ENCODE measurements at places on chromosomes 4 and X.

DNA sequence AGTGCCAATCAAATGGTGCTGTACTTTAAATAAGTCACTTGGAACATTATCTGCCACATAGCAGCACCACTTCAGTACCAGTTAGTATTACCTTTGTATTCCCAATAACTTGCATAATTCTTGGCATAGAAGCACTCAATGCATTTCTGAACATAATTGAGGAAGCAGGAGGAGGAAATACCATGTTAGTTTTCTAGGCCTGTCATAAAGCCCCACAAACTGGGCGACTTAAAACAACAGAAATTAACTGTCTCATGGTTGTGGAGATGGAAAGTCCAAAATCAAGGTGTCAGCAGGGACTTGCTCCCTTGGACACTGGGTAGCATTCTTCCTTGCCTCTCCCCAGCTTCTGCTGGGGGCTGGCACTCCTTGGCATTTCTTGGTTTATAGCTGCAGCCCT lies 296.2 kb downstream of the HS3ST1 start:
- DNase-seq: no peak

- no peak for DNase-seq
Observed at GRCh38 chr4:89410687-89411086, 103.1 kb upstream of the GPRIN3 start.

GRCh38 chr4:123159479-123159878 lies 237.1 kb upstream of the NUDT6 start:
- DNase-seq: no peak

GRCh38 chr4:74042681-74043080 lies 4.2 kb upstream of the CXCL3 start:
- no peak for DNase-seq

DNA sequence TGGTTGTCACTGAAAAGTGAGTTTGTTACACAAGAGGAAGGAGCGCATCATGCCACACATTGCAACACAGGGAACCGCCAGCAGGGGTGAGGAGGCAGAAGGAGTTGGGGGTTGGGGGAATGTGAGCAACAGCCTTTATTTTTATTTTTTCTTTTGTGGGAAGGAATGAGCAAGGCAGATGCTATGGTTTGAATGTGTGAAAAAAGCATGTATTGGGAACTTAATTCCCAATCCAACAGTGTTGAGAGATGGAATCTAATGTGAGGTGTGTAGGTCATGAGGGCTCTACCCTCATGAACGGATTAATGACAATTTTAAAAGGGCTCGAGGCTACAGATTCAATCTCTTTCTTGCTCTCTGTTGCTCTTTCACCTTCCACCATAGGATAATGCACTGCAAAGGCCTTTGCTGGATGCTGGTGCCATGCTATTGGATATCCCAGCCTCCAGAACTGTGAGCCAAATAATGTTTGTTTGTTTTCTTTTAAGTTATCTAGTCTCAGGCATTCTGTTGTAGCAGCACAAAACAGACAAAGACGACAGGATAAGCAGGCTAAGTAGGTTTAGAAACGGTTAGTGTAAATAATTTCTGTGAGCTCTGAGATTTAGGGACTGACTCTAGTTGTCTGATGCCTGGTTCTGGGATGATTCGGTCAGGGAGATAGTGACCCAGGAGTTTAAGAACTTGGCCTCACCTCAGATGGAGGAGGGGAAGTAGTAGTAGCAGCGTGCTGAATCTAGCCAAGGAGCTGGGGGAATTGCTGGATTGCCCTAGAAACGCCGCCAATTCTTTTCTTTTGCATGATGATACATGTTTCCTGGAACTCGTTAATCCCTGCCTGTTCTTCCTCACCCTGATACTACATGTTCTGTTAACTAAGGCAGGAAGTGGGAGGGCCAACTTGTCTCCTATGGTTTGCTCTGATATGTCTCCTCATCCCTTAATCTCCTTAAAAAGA lies 156.6 kb upstream of the CTSO start:
- peak; percentile 47 for DNase-seq

DNA sequence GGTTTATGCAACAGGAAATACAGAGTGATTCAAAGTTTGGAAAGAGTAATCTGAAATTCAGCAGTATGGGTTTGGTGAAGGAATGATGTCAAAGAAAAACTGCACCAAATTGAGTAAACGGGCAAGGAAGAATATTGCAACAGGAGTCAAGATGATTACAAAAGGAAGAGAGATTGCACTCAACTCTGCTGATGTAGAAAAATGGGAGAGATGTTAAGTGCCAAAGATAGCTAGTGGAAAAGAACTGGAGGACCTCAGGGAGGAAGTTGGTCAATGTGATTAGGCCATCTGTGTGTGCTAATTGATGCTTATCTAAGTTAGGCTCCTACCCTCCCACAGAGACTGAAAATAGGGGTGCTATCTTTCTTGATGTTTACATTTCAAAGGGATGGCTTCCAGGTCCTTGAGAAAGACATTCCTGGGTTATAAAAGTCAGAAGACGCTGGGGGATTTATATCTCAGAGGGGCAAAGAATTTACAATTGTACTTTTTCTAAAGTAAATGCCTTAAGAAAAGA lies 167.4 kb upstream of the FAM47A start:
- no peak for DNase-seq

GRCh38 chr4:88189881-88190585 lies 31.6 kb upstream of the ABCG2 start:
- no peak for DNase-seq

GRCh38 chr4:107129076-107129475 lies 93.0 kb upstream of the DKK2 start:
- DNase-seq: no peak

DNA sequence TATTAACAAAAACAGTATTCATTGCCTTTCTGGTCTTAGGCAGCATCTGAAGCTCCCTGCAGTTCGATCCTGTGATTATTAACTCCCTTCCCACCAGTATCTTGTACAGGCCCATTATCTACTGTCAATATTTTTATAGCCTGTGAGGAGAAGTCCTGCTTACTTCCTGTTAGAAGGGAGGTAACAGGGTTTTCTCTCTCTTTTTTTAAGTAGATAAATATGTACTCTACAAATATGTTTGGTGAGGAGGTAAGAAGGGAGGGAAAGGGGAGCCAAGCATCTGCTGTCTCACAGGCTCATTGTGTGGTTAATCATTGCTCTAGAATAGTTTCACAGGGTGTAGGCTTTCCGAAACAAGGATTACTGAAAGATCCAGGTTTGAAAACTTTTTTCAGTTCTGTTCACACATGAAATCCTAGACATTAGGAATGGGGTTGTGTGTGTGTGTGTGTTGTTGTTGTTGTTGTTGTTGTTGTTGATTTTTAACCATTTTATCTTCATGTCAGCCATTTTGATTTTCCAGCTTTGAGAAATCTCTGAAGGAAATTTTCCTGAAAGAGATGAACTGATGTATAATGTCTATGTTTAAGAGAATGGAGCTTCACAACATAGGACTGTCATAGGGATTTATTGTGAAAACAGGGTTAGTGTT lies 14.2 kb downstream of the ATOH1 start:
- DNase-seq: no peak

GRCh38 chrX:20320461-20321159 lies 53.9 kb upstream of the RPS6KA3 start:
- no peak for DNase-seq

DNA sequence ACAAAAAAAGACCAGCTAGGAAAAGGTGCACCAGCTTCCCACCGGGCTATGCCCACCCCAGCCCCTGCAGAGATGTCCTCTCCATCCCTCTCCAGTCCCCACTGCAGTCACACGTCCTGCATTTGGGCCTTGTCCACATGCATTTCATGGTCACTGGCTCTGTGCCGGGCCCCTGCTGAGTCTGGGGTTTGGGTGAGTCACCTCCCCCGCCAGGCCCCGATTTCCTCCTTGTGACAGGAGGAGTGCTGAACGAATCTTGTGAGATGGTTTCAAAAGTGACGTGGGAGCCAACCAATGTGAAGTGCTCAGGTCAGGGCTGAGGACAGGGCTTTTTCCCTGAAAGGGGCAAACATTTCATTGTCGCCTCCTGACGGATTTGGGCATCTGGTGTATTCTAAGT lies 7.1 kb downstream of the CPZ start:
- DNase-seq: no peak

- DNase-seq: no peak
Observed at GRCh38 chr4:186606591-186606992, 51.2 kb upstream of the MTNR1A start.

DNA sequence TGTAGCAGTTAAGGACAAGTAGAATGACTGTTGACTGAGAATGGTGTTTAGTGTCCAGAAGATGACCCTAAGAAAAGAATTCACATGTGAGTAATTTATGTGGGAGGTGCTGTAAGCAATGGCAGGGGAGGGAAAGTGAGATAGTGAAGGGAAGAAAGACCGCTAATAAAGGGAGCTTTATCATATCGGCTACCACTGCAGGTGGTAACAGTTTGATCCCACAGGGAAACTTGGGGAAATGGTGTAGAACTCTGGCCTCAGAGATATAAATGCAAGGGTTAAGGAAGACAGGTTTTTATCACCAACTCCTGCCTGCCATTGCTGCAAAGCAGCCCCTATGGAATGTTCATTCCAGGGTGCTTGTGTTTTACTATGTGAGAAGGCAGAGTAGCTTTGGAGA lies 489.6 kb downstream of the STPG2 start:
- no peak for DNase-seq

DNA sequence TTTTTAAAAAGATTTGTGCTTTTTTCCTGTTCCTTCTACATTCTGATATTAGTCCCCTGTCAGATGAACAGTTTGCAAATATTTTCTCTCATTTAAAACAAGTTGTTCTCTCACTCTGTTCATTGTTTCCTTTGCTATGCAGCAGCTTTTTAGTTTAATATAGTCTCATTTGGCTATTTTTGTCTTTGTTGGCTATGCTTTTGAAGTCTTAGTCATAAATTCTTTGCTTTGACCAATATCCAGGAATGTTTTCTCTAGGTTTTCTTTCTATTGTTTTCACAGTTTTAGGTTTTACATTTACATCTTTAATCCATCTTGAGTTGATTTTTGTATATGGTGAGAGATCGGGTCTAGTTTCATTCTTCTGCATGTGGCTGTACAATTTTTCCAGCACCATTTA lies 136.8 kb downstream of the TET2 start:
- no peak for DNase-seq

GRCh38 chr4:132513491-132513890 lies 635.6 kb upstream of the PCDH10 start:
- DNase-seq: no peak

Measured in G401 (cell line).